Articular chondrocyte of knee joint (primary cell): ENCODE measurements at places on chromosomes 6 and 20. TPM values are rescaled to one million over a fixed set of nuclear protein-coding genes. Genes with fewer than 3 reads are reported as not detected.

Gene BHLHE23
- not detected in 2 replicates for total RNA-seq

Gene ANKRD6
- total RNA-seq, result 13.7 and 21.1 TPM in 2 replicates

Gene PRSS16
- total RNA-seq, result not detected in 2 replicates

Gene GSTA1
- 0.26 TPM in 1 of 2 replicates, not detected in the other for total RNA-seq

Gene AFG1L
- total RNA-seq, result 5.2 and 7.9 TPM in 2 replicates
